ENCODE measurements at places on chromosomes 11 and 22.
A peak's percentile ranks its signal among the peaks of the same experiment; 100 is the strongest.

GRCh38 chr11:121035169-121035755 is 11.4 kb downstream of the TBCEL start:
- DNase-seq, result no peak

DNA sequence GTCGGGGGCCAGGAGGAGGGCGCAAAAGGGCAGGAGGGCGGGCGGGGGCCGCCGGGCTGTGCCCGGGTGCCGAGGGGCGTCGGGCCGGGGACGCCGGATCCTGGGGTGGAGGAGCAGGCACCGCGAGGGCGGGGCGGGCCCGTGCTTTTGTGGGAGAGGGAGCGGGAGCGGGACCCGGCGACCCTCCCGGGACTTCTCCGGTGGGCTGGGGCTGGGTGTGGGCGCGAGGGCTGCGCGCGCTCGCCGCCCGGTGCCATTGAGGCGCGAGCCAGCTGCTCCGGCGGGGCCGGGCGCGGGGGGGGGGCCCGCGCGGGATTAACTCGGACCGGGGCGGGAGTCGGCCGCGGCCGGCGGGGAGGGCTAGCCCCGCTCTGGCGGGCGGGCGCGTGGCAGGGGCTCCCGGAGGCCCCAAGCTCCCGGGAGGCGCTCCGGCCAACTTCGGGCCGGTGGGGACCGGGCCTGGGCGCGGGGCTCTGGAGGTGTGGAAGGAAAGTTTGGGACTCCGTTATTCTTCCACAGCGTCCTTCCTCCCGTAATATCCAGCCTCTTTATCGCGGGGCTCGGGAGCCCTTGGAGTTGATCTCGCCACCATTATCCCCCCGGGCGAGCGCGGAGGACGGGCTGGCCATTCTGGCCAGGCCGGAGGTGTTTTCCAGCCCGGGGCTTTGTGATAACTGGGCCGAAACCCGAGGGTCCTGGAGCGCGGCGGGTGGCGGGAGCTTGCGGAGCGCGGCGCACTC is 936 bp downstream of the CECR2 start:
- DNase-seq, result no peak

- DNase-seq, result peak; percentile 28
These were observed 44.2 kb downstream of the NAV2 start for GRCh38 chr11:19756675-19757475.

DNA sequence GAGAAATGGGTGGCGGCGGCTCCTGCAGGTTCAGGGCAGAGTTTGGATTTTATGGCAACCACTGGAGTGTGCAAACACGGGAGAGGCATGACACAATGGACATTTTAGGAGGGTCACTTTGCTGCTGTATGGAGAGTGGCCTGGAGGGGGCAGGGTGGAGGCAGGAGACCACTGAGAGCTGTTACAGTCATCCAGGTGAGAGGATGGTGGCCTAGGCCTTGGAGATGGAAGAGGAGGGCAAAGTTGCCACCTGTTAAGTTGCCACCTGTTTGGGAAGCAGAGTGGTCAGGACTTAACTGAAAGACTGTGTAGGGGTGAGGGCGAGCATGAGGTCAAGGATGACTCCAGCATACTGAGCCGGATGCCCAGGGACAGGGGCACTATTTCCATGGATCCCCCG is 2.3 kb upstream of the RAD9A start:
- DNase-seq, result no peak

DNA sequence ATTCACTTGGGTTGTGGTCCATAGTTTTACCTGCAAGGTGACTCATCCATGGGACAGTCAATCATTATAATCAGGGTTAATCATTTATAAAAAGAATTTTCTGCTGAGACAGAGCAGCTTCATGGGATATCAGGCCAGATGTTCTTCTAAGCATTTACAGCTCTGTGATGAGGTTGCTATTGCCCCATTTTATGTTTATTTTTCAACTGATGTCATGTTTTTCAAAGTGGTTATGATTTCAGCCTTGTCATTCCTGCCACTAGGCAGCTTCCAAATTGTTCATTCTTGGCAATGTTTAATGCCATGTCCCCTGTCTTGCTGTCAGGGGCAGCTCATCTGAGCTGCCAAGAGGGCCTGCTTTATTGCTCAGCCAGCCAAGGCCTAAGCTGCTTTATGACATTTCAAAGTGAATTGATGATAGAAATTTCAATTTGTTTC is 35.9 kb upstream of the ZBED5 start:
- DNase-seq, result no peak

- no peak for DNase-seq
These were observed 1.7 kb upstream of the OR9G4 start for GRCh38 chr11:56750190-56750589.

DNA sequence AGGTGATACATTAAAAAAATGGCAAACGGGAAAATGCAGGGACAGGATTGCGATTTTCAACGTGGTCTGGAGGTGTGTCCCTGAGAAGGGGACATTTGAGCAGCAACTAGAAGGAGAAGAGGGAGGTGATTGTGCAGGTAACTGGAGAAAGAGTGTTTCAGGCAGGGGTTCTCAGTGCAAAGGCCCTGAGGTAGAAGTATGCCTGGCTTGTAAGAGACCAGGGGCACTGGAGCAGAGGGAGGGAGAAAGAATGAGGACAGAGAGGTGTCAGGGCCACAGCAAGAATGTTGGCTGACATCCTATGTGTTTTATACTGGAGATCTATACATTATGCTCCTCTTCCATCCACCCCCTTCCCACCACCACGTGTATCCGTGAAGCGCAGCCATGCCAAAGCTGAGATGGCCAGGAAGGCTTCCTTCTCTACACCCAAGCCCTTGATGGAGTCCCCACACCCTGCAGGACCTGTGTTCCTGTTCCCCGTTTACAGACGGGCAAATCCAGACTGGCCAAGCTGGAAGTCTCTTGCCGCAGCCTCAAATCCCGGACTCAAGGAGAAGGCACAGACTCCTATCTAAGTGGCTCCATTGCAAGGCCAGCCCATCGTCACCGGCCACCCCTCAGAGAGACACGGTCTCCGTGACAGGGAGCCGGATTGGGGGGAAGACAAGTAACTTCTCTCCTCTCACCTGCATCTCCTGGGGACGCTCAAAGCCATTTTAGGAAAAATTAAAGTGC is 416.1 kb downstream of the MN1 start:
- DNase-seq, result no peak

GRCh38 chr11:116534270-116534975 is 238.4 kb downstream of the BUD13 start:
- DNase-seq, result no peak

DNA sequence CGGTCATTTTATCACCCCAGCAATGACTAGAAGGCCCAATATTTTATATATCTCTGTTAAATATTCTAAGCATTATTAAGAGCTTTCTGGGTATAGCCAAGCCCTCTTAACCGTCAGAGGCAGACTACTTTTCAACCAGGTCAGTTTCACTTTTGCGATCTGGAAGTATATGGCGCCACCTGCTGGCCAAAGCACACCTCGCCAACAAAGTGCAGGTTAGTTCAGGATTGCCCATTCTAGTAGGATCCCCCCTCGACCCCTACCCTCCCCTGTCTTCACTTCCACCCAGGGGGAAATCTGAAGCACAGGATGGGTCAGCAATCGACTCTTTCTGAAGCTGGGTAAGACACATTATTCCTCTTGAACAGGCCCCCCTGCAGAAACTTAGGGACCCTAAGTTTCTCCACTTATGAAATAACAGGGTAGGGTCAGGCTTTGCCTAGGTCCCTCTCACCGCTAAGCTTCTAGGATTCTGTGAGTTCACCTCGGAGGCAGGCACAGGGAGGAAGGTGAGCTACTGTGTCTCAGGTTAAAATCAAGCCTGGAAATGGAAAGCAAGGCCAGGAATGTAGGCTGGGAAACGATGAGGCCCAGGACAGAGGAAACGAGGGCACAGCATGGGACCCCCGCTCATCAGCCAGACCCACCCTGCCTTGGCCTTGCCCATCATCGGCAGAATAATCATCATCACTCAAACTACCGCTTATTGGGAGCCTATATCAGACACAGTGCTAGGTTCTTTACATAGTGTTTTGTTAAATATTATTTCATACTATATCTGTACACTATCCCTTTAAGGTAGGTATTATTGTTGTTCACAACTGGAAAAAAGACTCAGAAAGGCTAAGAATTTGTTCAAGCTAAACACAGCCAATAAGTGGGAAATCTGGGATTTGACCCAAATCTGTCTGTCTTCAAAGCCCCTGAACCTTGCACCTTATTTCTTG is 35.6 kb downstream of the KCNJ1 start:
- peak; percentile 70 for DNase-seq

- no peak for DNase-seq
These were observed 45.3 kb upstream of the SERPIND1 start for GRCh38 chr22:20728523-20729190.

DNA sequence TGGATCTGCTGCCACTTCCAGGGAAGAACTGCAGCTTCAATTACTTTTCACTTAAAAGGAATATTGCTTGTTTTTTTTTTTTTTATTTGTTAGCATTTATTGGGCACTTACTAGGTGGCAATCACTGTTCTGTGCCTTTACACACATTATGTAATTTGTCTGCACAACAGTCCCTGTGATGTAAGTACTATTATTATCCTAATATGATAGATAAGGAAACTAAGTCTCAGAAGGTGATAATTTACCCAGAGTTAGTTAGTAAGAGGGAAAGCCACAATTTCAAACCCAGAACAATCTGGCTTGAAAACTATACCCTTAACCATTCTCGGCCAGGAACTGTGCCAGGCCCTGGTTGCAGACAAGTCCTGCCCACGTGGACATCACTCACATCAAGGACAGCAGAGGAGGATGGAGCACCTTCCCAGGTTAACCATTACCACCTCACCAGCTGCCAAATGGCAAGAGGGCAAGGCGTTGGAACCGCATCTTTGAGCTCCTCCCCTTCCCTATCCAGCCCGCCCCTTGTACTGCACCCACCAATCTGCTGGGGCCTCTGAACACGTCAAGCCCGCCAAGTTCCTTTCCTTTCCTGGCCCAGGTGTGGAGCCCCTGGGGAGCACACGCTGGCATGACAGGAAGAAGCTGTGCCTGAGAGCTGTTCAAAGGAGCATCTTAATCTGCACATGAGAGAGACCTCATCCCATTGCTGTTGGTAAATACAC is 78.4 kb downstream of the NAV2 start:
- no peak for DNase-seq

- DNase-seq, result no peak
These were observed 20.1 kb upstream of the NNMT start for GRCh38 chr11:114276077-114276476.

- no peak for DNase-seq
These were observed 942 bp upstream of the TSPAN18 start for GRCh38 chr11:44725757-44726282.

DNA sequence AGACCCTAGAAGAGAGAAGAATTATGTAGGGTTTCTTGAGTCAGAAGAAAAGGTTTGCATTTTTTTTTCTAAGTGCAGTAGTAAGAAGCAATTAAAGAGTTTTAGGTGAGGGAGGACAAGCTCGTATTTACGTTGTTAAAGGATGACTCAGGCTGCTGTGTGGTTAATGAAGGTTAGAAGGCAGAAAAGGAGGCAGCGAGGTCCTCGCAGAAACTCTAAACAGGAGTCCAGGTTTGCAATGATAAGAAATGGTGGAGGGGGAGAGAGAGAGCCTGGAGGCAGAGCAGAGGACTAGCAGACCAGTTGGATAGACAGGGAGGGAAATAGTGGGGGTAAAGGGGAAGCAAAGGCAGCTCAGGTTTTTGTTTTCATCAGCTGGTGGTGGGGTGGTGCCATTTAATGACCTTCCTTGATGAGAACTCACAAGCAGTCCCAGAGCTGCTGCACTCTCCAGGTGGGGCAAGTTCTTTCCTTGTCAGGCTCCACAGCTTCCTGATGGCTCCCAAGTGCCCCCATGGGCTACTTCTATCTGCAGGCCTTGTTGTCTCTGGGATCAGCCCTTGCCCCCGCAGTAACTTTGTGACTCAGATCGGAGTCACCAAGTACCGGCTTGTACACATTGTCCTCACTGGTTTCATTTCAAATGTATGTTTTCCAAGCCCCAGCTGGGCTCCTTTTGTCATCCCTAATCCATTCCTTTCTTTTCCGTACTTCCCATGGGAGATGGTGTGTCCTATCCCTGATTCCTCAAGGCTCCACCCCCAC is 8.3 kb upstream of the INSC start:
- peak; percentile 6 for DNase-seq

- no peak for DNase-seq
These were observed 9.4 kb downstream of the SIGIRR start for GRCh38 chr11:405323-405953.

- DNase-seq, result no peak
These were observed 312.4 kb downstream of the BUD13 start for GRCh38 chr11:116460156-116460920.

DNA sequence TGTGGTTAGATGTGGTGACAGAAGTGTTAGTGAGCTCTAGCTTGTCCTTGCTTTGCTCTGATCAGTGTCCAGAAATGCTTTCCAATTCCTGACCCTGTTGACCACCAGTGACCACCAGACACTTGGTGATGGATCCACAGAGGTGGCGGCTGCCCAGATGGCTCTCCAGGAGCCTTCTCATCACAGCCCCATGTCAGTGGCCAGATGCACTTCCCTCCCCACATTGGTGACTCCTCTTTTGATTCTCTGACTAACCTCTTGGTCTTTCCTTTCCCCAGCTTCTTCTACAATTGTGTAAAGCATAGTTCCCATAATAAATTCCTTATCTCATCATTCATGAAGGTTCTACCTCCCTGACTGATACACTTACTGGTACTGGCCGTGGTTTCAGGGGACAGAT is 40.1 kb upstream of the CXCR5 start:
- DNase-seq, result no peak

DNA sequence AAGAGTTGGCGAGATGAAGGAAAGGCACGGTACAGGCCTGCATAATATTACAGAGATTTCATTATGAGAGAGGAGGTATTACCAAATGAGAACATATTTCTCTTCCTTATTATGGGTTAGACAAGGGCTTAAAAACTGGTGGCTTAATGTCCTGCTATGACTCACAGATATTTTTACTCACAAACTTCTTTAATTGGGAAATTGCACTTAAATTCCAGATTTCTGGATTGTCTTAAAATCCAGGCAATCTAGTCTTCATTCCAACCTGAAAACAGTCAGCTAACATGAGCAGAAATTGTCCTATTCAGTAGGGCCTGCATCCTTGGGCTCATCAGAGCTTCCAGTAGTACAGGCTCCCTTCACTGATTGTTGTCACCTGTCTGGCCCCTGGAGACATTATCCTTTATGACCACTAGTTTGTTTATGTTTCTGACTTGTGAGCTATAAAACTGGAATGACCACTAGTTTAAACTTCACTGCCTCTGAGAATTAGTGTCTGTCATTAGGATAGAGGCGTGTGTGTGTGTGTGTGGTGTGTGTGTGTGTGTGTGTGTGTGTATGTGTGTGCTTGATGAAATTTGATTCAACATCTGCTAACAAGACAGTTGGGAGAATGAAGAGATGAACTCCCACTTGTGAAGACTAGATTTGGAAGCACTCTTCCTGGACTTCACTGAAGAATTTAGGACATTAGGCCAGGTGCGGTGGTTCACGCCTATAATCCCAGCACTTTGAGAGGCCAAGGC is 25.1 kb downstream of the DBX1 start:
- no peak for DNase-seq

GRCh38 chr11:35292279-35292678 is 127.1 kb downstream of the SLC1A2 start:
- DNase-seq, result no peak

- DNase-seq, result no peak
These were observed 120.8 kb upstream of the SLC5A12 start for GRCh38 chr11:26842478-26843282.

All from RPMI7951 (cell line).